GM04504 (cell line): ENCODE measurements at places on chromosomes 6 and 20.

DNA sequence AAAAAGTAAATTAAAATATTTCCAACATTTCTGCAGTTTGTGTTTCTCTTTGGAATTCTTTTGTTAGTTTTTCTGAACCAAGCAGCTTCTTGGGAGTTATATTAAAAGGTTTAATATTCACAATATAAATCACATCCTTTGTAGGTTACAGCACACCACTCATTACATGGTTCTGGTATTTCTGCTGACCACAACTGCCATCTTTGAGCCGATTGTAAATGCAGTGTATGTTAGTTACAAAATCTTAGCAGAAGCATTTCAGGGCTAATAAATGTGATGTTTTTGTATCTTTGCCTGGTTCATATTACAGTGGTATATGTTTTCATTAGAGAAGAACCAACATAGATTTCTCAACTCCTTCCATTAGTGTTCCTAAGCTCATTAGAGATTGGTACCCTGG lies 19.1 kb upstream of the TSHZ2 start:
- DNase-seq: no peak

DNA sequence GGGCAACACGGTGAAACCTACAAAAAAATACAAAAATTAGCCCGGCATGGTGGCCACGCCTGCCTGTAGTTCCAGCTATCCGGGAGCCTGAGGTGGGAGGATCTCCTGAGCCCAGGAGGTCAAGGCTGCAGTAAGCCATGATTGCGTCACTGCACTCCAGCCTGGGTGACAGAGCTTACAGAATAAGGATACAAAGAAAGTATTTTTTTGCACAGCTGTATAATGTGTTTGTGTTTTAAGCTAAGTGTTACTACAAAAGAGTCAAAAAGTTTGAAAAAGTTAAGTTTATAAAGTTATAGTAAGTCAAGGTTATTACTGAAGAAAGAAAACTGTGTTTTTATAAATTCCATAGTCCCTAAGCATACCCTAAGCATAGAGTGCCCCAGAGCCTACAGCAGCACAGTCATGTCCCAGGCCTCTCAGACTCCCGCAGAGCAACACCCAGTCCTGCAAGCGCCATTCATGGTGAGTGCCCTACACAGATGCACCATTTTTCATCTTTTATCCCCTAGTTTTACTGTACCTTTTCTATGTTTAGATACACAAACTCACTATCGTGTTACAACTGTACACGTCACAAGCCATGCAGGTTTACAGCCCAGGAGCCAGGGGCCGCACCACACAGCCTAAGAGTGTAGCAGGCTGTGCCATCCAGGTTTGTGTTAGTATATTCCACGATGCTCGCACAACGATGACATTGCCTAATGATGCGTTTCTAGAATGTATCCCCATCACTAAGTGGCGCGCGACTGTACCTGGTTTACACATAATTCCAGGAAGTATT lies 22.4 kb downstream of the TAF4 start:
- no peak for DNase-seq

- no peak for DNase-seq
Observed at GRCh38 chr20:44737116-44737515, 8.5 kb upstream of the KCNK15 start.

DNA sequence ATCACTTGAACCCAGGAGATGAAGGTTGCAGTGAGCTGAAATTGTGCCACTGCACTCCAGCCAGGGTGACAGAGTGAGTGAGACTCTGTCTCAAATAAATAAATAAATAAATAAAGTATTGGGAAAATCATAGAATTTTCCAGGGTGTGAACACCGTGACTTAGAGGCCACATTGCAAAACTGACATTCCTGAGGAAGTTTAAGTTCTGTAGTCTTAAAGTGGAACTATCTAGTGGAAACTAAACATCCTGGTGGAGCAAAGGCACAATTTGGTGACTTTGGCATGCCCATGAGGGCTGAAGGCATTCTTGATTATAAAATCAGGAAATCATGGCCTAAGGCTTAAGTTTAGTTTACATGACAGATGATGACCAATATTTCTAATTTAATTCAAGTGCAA lies 32.7 kb upstream of the MCM3 start:
- DNase-seq: no peak

DNA sequence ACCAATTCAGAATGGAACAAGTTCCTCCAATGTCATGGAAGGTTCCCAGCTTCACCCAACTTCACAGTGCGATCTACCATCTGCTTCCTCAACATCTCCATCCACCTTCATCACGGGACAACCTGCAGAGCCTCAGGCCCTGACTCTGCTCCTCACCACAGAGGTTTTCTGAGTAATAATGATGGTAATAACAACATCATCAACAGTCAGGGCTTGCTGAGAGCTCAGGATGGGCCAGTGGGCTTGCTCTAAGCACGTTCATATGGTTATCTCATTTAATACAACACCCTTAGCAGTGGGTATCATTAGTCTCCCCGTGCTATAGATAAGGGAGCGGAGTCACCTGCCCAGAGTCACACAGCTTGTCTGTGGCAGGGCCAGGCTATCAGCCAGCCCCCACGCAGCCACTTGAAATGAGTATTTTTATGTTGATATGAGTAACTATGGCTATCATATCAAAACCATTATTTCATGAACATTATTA lies 38.6 kb downstream of the PREX1 start:
- DNase-seq: no peak

DNA sequence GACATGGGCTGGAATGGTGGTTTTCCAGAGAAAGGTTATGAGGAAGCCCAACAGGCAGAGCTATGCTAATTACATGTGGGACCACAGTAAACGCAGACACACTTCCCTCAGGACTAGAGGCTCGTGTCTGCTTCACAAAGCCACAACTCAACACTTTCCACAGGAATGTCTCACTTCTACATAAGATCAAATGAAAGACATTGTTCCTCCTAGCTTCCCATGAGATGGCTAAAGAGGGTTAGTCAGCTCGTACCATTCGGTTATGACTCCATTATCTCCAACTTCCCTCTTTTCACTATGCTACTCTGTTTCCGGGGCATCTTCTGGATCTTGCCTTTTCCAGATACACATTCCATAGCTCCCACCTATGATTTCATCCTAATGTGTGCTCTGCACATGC lies 29.1 kb upstream of the ZC3H12D start:
- no peak for DNase-seq
